ENCODE measurements at places on chromosomes 11 and 22. TPM values are rescaled to one million over a fixed set of nuclear protein-coding genes. Genes with fewer than 3 reads are reported as not detected.

GRCh38 chr22:43901976-43902643, 10.3 kb upstream of the PNPLA5 start:
- no peak overlapping the region for H3K27ac ChIP-seq
- H3K36me3 ChIP-seq = no peaks in the 10 kb centered on the region
- no peaks in the 10 kb centered on the region for H3K4me1 ChIP-seq
- no peak overlapping the region for H3K4me3 ChIP-seq

GRCh38 chr22:42167066-42167465, 36.5 kb upstream of the CYP2D6 start:
- H3K4me1 ChIP-seq = no peaks in the 10 kb centered on the region
- no peak overlapping the region for H3K27ac ChIP-seq
- no peaks in the 10 kb centered on the region for H3K27me3 ChIP-seq

DNA sequence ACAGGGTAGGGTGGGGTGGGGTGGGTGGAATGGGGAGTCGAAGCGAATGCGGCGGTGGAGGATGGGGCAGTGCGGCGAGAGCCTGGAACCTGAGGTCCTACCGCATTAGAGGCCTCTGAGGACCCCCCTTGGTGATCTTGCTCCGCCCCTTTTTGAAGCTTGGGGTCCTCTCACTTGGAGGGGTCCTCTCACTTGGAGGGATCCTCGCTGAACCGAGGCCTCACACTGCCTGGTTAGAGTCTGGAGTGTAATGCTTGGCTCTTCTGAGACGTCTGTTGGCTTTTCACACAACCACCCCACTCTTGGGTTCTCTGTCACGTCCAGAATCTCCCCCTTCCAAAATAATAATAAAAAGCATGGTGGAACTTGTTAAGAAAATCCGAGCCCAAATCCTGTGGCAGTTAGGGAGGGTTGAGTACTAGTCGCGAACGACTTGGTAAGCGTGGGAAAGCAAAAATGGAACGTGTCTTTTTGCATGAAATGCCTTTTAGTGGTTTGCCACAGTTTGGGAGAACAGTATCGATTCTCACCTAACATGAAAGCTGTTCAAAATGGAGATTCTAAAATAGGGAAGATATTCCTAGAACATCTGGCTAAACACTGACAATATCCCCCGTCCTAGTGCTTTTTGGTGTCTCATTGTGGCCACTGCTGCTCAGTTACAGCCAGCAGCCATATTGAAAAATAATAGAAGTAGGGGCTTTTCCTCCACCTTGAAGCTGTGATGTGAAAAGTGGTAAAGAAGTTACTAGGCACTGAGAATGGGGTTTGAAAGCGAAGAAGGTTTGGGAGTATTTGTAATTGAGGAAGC, 822 bp downstream of the RBX1 start:
- peak overlapping the region; percentile 77 for H3K27ac ChIP-seq
- DNase-seq = no peak
- peaks cover 33% of the 10 kb centered on the region for H3K36me3 ChIP-seq
- H3K4me3 ChIP-seq = peak overlapping the region; percentile 47
- no peaks in the 10 kb centered on the region for H3K27me3 ChIP-seq
- H3K4me1 ChIP-seq = peaks cover 23% of the 10 kb centered on the region

GRCh38 chr22:17980638-17981051, 43.7 kb downstream of the MICAL3 start:
- H3K27me3 ChIP-seq = no peaks in the 10 kb centered on the region
- H3K4me1 ChIP-seq = peaks cover 37% of the 10 kb centered on the region
- DNase-seq = peak; percentile 92
- no peak overlapping the region for H3K4me3 ChIP-seq
- peak overlapping the region; percentile 44 for H3K27ac ChIP-seq
- no peaks in the 10 kb centered on the region for H3K36me3 ChIP-seq

DNA sequence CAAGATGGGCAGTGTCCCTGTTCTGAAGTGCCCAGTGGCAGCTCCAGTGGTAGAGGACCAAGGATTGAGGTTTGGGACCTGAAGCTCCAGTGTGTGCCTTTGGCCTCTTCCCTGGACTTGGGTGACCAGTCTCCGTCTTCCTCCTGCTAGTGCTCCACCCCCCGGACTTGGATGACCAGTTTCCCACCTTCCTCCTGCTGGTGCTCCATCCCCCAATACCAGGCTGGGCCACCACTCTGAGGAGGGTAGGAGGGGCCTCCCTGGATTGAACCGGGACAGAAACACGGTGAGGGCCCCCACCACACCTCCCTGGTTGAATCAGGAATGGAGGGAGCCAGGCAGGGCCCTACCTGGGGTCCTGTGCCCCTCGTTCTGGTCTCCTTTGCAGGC, 10.9 kb upstream of the NEAT1 start:
- no peak overlapping the region for H3K4me3 ChIP-seq
- no peak overlapping the region for H3K27ac ChIP-seq
- H3K4me1 ChIP-seq = peaks cover 28% of the 10 kb centered on the region
- H3K27me3 ChIP-seq = no peaks in the 10 kb centered on the region
- DNase-seq = no peak

DNA sequence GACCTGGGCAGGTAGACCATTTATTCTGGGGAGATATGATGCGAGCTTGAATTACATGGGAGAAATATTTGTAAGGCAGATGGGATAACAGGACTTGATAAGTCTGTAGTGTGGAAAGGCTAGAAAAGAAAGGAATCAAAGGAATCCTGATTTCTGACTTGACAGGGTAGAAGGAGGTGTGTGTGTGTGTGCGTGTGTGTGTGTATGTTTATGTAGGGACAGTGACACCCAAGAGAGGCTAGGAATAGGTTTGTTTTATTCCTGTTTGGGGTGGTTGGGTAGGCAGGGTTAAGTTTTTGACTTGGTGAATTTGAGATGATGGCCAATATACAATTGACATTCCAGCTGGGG, 390 bp upstream of the HTATIP2 start:
- H3K4me3 ChIP-seq = no peak overlapping the region
- H3K27me3 ChIP-seq = no peaks in the 10 kb centered on the region
- peaks cover 52% of the 10 kb centered on the region for H3K4me1 ChIP-seq
- H3K27ac ChIP-seq = peak overlapping the region; percentile 91
- DNase-seq = no peak

- no peak overlapping the region for H3K4me3 ChIP-seq
- H3K27ac ChIP-seq = no peak overlapping the region
- no peaks in the 10 kb centered on the region for H3K27me3 ChIP-seq
- peaks cover 38% of the 10 kb centered on the region for H3K36me3 ChIP-seq
- peaks cover 2% of the 10 kb centered on the region for H3K4me1 ChIP-seq
Observed at GRCh38 chr22:35435201-35435740, 35.3 kb downstream of the MCM5 start.

GRCh38 chr22:23519442-23520157, 60.5 kb downstream of the IGLL1 start:
- no peak overlapping the region for H3K4me3 ChIP-seq
- no peak for DNase-seq
- H3K27ac ChIP-seq = no peak overlapping the region
- no peaks in the 10 kb centered on the region for H3K36me3 ChIP-seq
- no peaks in the 10 kb centered on the region for H3K27me3 ChIP-seq
- peaks cover 12% of the 10 kb centered on the region for H3K4me1 ChIP-seq

DNA sequence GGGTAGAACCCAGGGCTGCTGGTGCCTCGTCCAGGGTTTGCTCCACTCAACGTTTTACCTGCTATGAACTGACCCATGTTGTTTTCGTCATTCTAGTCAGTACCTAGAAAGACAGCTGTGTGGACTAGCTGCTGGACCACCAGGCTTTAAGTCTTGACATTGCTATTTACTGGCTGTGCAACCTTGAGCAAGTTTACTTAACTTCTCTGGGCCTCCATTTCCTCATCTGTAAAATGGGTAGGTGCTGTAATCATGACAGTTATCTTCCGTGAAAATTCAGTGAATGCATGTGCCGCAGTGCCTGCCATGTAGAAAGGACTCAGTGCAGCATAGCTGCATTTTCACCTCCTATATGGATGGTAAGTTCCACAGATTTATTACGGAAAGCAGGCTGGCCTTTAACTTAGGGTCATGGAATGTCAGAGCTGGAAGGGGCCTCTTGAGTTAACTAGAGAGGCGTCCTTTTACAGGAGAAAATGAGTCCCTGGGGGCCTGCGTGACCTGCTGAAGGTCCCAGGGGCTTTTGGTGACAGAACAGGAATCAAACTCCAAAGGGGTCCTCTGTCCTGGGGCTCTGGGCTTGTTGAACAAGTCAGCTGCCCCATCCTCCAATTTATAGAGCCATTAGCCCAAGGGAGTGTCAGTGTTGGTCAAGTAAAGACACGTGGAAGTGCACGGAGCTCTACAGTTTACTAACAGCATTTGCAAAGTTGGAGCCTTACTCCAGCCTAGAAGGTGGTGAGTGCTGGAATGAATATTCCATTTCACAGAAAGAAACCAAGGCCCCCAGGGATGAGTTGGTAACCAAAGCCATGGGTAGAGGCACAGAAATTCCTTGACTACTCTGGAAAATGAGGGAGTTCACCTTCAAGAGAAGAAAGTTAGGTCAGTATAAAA, 12.0 kb upstream of the MALAT1 start:
- no peaks in the 10 kb centered on the region for H3K36me3 ChIP-seq
- H3K27ac ChIP-seq = no peak overlapping the region
- no peak overlapping the region for H3K4me3 ChIP-seq

- no peak overlapping the region for H3K27ac ChIP-seq
- no peaks in the 10 kb centered on the region for H3K27me3 ChIP-seq
- no peak overlapping the region for H3K4me3 ChIP-seq
- H3K4me1 ChIP-seq = no peaks in the 10 kb centered on the region
- no peaks in the 10 kb centered on the region for H3K36me3 ChIP-seq
Observed at GRCh38 chr11:97092823-97093222, 703.0 kb downstream of the JRKL start.

- peaks cover 17% of the 10 kb centered on the region for H3K27me3 ChIP-seq
- H3K4me3 ChIP-seq = no peak overlapping the region
- DNase-seq = no peak
Observed at GRCh38 chr22:30573594-30574094, 821 bp downstream of the GAL3ST1 start.

DNA sequence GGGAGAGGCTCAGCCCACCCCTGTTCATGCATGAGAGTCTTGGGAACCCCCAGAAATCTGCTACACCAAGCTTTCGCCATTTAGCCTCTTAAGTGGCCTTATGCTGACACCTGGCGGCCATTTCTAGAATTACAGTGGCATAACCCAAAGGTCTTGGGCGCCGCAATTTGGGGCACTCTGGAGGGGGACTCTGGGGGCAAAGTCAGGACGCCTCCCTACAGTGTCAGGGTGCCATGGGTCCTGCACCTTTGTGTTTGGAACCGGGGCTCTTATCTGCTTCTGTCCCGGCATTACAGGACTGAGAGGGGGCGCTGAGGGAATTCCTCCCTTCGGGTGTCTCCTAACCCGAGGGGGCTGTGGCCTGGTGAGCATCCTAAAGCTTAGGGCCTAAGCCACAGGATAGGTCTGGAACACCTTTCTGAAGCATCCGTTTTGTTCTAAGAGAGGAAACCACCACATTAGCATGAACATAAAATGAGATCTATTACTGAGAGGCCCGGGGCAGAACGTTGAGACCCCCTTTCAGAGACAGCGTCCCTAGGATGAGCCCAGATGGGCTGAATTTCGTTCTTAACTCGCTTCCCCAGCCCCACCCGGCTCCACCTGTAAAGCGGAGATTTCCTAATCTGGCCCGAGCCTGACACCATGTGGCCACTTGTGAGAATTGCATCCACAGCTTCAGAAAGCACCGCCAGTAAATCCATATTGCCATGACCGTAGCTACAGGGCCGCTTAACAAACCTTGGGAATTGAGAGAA, 9.3 kb downstream of the INS start:
- peaks cover 26% of the 10 kb centered on the region for H3K4me1 ChIP-seq
- no peak overlapping the region for H3K27ac ChIP-seq
- H3K4me3 ChIP-seq = no peak overlapping the region

GRCh38 chr11:75241906-75242644, 1.5 kb downstream of the TPBGL start:
- peaks cover 3% of the 10 kb centered on the region for H3K4me1 ChIP-seq
- peaks cover 24% of the 10 kb centered on the region for H3K27me3 ChIP-seq
- H3K27ac ChIP-seq = no peak overlapping the region
- peak overlapping the region; percentile 51 for H3K4me3 ChIP-seq

DNA sequence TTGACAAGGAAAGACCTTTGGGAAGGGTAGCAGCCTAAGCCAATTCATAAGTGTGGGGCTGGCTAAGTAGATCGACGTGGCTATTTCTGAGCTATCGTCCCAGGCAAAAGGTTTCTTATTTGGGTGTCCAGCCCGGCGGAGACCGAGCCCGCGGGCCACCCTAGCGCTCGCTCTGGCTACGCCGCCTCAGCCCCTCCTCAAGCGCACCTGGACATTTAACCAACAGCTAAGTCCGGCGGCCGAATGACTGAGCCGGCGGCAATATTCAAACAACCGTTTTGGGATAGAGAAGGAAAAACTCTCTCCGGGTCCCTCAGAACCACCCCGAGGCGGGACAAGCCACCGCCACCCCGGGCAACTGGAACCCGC, 457 bp downstream of the RNF141 start:
- peak overlapping the region; percentile 74 for H3K4me3 ChIP-seq
- no peaks in the 10 kb centered on the region for H3K36me3 ChIP-seq
- peaks cover 11% of the 10 kb centered on the region for H3K4me1 ChIP-seq
- H3K27ac ChIP-seq = peak overlapping the region; percentile 86
- DNase-seq = peak; percentile 48
- no peaks in the 10 kb centered on the region for H3K27me3 ChIP-seq

- no peaks in the 10 kb centered on the region for H3K36me3 ChIP-seq
- H3K4me1 ChIP-seq = peaks cover 5% of the 10 kb centered on the region
- no peak overlapping the region for H3K4me3 ChIP-seq
- H3K27ac ChIP-seq = no peak overlapping the region
- peaks cover 32% of the 10 kb centered on the region for H3K27me3 ChIP-seq
Observed at GRCh38 chr11:76249195-76249741, 43.0 kb upstream of the WNT11 start.

- H3K4me3 ChIP-seq = no peak overlapping the region
- H3K4me1 ChIP-seq = no peaks in the 10 kb centered on the region
- H3K27me3 ChIP-seq = peaks cover 69% of the 10 kb centered on the region
- H3K27ac ChIP-seq = no peak overlapping the region
- peak; percentile 41 for DNase-seq
Observed at GRCh38 chr11:77073328-77074001, 6.7 kb downstream of the CAPN5 start.

DNA sequence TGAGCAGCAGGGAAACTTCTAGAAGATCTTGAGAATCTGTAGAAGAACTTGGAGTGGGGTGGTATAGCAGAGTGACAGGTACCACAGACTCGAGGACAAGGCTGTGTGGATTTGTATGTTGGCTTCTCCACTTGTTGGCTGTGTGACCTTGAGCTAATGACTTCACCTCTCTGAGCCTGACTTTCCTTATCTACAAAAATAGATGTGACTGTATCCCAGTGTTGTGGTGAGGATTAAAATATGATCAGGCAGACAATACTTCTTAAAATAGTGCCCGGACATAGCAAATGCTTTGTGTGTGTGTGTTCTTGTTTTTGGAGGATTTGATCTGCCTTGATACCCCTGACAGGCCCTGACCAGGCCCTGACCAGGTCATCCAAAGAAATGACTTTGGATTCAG, 40.8 kb downstream of the MYO18B start:
- H3K27me3 ChIP-seq = no peaks in the 10 kb centered on the region
- peaks cover 28% of the 10 kb centered on the region for H3K36me3 ChIP-seq
- H3K4me1 ChIP-seq = no peaks in the 10 kb centered on the region
- H3K4me3 ChIP-seq = no peak overlapping the region

CDKN1C gene
- total RNA-seq = 21.1 TPM

OR56B4 gene
- not detected for total RNA-seq

SCN3B gene
- total RNA-seq = 0.04 TPM

TMA7B gene
- 11.2 TPM for total RNA-seq

RRP7A gene
- 74.1 TPM for total RNA-seq

SCGB2A2 gene
- not detected for total RNA-seq

OR4D9 gene
- not detected for total RNA-seq

LMNTD2 gene
- 3.9 TPM for total RNA-seq

OR2D2 gene
- 0.38 TPM for total RNA-seq

CASP4 gene
- total RNA-seq = 0.27 TPM

IRAG1 gene
- total RNA-seq = 0.22 TPM

Measured in K562 (cell line).